ENCODE measurements at places on chromosomes 2 and 18. TPM values are rescaled to one million over a fixed set of nuclear protein-coding genes. Genes with fewer than 3 reads are reported as not detected.

SLC9A2 gene
- polyA plus RNA-seq = 1.5 TPM

CD8B2 gene
- polyA plus RNA-seq = 0.59 TPM

TGFA gene
- polyA plus RNA-seq = 22.5 TPM

KIAA2012 gene
- polyA plus RNA-seq = 4.8 TPM

GRP gene
- 9.5 TPM for polyA plus RNA-seq

PIGN gene
- polyA plus RNA-seq = 12.8 TPM

ACTG2 gene
- 5.5 TPM for polyA plus RNA-seq

RASGRP3 gene
- polyA plus RNA-seq = 13.2 TPM

EFEMP1 gene
- polyA plus RNA-seq = 53.7 TPM

NLRC4 gene
- 1.5 TPM for polyA plus RNA-seq

CHN1 gene
- 72.4 TPM for polyA plus RNA-seq

HNRNPA3 gene
- 374 TPM for polyA plus RNA-seq

HOXD10 gene
- 0.98 TPM for polyA plus RNA-seq

MOGAT1 gene
- not detected for polyA plus RNA-seq

GCG gene
- polyA plus RNA-seq = not detected

AKAIN1 gene
- 2.8 TPM for polyA plus RNA-seq

All from spinal cord (tissue), 10 donors.